ENCODE measurements at places on chromosomes 5 and 9.
A peak's percentile ranks its signal among the peaks of the same experiment; 100 is the strongest.

DNA sequence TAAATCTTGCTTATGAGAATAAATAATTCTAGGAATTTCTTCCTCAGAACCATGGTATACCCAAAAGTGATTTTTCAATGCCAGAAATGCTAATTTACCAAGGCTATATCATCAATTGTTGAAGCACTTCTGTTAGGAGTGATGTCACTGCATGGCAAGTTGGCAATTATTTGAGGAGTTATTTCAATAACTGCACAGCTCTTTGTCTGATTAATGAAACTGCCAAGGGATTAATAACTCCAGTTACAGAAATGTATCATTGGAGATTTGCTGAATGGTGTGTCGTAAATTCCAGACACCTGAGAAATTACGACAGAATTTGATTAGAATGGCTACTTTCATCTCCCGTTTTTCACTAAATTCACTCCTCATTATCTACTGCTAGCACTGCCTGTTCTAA, 182.6 kb upstream of the TYRP1 start:
- DNase-seq = no peak

DNA sequence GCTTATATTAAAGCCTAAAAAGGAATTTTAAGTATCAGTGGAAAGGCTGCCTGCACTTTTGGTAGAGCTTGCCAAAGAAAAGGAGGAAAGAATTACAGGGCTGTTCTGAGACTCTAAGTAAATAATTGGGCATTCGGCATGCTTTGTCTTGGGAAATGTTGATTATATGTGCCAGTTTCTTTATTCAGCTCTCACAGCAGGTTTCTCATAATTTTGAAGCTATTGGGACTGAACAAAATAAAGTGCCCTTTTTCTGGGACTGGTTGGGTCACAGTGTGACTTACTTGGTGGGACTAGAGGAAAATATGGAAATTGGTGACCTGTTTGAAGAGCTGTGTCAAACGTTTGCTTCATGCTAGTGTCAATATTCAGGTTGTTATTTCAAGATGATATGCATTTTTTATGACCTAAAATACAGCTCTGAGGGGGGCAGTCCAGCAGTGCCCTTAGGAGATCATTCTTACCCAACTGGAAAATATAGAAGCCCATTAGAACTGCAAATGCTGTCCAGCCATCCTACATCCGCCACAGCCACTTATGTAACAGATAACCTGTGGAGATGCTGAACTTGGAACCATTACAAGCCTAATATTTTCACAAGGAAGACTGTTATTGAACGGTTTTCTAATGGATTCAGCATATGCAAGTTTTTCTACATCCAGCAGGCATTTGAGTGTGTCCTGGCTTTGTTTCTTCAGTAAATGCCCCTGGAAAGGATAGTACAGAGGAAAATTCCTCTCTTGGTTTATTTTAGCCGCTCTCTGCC, 122.4 kb downstream of the SNCAIP start:
- DNase-seq = no peak

DNA sequence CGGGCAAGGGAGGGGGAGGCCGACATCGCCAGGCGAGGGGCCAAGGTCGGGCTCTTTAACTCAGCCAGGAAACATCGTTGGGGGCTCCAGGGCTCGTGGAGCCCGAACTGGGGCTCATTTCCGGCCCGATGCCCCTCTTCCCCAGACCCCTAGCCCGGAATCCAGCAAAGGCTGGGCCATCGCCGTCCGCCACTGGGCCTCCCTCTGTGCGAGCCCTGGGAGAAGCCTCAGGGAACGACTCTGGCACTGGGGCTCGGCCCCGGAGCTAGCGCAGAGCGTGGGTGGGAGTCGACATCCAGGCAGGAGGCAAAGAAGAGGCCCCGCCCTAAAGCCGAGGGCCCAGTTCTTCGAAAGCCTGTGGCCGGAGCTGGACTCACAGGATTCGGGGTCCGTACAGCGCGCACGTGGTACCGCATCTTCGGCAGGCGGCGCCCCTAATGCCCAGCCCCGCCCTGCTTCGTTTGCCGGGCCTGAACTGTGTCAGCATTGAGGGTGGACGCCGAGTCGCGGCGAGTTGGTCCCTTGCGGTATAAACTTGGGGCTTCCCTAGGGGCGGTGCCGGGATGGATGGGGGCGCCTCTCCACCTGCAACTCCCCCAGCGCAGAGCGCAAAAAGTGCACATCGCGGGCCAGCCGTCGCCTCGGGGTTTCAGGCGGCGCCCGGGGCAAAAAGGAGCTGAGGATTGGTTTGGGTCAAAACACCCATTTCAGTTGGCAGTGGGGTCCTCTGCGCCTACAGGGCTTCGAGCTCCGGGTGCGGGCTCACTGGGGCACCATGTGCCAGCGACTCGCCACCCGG, 3.6 kb upstream of the PAX5 start:
- DNase-seq = no peak

GRCh38 chr9:116656501-116656971, 30.6 kb upstream of the TRIM32 start:
- DNase-seq = no peak

DNA sequence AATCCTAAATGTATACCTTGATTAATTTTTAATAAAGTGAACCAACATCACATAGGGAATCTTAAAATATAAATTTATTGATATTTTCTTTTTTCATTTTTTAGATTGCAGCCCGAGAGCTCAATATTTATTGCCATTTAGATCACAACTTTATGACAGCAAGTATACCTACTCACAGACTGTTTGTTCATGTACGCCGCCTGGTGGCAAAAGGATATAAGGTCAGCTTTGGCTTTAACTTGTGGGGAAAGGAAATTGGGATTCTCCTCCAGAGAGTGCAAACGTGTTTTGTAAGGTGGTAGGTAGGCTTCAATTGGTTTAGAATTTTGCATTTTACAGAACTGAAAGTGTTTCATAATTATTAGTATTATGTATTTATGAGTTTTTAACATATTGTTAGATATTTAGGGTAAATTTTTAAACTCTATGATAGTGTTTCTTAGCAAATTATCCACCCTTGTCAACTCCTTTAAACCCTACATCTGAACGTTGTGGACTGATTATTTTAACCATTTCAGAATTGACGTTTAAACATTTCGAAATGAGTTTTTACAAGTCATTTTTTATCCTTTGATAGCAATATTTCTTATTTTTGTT, 17.5 kb upstream of the DHFR start:
- DNase-seq = peak; percentile 68

DNA sequence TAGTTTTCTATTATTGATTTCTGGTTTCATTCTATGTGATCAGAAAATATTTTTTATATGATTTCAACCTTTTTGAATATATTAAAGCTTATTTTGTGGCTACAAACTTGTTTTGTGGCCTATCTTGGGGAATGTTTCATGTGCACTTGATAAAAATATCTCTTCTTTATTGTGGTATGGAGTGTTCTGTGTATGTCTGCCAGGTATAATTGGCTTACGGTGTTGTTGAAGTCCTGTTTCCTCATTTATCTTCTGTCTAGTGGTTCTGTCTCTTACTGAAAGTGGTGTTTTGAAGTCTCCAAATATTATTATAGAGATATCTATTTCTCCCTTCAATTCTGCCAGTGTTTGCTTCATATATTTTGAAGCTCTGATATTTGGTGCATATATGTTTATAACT, 9.6 kb downstream of the CARD19 start:
- DNase-seq = no peak

DNA sequence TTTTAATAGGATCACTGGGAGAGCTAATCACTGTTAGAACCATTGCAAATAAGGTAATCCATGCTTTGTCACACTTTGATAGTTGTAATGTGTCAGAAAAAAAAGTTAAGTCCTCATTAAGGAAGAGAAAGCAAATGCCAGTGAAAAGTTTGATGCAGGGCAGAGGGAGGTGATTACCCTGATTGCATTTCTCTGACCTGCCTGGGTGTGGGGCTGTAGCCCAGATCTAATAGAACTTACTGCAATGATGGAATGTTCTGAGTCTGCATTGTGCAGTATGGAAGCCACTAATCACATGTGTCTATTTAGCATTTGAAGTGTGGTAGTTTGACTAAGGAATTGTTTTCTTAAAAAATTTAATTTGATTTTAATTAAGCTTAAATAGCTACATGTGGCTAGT, 202.7 kb downstream of the ATP10B start:
- DNase-seq = no peak

DNA sequence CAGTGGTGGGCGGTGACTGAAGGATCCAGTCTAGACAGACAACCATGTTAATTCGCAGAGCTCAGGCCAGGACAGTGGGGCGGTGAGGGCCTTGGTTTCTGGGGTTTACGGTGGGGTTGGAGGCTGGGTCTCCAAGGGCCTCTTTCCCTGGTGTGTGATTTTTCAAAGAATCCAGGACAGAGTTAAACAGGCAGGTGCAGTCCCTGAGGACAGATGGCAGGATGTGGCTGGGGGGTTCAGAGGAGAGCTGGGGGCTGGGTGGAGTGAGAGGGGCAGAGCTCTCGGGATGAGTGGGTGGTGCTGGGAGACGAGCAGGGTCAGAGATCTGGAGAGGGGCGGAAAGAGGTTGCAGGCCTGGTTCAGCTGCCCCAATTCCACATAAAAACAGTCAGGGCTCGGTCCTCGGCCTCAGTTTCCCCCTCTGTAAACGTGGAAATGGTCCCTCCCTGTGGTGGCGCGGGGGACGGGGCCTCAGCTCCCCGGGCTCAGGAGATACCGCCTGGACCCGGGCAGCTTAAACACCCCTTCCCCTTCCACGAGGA, 145.9 kb downstream of the GAPVD1 start:
- no peak for DNase-seq

GRCh38 chr9:115276621-115277020, 158.7 kb upstream of the TNC start:
- no peak for DNase-seq

GRCh38 chr5:32708949-32709348, 2.2 kb upstream of the NPR3 start:
- no peak for DNase-seq

DNA sequence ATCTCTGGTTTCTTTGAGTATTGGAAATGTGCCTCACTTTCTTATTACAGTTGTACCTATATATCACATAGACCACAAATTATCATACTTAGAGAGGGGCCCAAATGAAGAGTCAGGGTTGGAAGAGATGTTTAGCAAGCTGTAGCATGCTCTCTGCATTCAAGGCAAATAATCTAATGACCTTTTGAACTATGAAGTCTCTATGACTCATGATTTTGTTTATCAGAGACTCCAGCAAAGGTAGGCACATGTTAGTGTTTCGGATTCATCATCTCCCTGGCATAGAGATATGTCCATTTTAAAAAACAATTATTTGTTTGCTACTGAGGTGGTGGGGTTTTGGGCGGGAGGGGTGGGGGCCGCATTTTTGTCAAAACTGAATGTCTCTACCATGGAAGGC, 2000.1 kb downstream of the EFNA5 start:
- no peak for DNase-seq

DNA sequence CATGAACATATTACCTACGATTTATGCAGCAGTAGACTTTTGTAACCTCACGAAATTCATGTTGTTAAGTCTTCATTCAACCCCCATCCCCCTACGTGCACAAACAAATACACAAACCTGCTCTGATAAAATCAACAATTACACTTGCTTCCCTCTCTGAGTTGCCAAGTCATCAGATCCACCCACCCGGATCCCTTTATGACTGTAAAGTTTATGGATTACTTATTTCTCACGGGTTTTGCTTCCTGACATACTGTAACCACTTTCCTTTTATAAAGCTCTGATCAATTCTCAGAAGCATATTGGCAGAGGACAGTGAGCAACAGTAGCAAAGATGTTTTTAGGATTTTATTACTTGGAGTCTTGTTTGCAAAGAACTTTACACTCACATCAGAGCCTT, 70.5 kb downstream of the MLLT3 start:
- no peak for DNase-seq

DNA sequence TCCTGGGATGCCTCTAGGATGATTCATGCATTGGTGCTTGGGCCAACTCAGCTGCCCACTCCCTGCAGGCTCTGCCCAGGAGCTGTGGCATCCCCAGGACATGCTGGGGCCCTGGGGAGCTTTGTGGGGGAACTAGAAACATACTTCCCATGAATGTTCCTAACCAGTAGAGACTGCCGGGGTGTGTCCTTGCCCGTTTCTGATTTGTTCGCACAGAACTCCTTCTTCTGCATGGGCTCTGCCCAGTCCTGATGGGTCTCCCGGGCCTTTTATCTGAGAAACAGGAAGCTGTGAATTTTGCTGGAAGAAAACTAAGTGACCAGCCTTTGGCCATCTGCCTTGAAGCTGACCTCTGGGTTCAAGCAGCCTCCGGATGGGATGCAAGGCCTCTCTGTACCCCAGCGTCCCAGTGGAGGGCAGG, 71.6 kb upstream of the RNU6ATAC start:
- DNase-seq = no peak

DNA sequence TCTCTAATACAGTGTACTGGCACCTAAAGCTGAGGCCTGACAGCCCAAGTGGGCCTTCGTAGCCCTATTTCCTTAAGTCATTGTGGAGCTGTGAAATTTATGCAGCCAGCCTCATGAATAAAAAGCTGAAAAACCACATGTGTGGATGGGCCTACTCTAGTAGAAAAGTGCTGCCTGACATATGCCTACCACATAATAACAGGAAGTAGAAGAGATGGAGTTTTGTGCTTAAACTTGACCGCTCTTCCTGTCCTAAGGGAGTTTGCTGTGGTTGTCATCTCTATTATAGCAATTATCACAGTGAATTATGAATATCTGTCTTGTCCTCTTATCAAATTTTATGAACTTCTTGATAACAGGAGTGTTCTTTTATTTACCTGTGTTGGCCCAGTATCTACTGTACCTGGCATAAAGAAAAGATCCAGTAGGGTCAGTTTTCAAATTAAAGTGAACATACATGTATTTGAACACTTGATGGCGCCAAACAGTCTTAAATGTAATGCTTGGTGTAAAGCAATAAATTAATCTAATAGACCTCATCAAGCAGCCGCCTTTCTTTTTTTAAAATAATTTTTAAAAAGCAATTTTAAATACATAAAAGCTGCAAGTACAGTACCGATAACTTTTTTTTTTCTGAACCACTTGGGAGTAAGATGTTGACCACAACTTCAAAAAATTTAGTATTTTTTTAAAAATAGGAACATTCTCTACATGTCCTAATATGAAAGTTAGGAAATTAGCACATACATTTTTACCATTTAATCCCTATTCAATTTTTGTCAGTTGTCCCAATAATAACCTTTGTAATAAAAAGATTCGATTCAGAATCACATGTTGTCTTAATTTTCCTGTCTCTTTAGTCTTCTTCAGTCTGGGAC, 51.0 kb downstream of the FKTN start:
- peak; percentile 48 for DNase-seq

GRCh38 chr9:96089452-96090085, 212.4 kb downstream of the HSD17B3 start:
- no peak for DNase-seq

- DNase-seq = no peak
These were observed 206.0 kb downstream of the SGCD start for GRCh38 chr5:156532921-156533320.

GRCh38 chr5:123398058-123398733, 25.0 kb downstream of the CEP120 start:
- DNase-seq = no peak

- DNase-seq = no peak
These were observed 591.2 kb downstream of the TLR4 start for GRCh38 chr9:118295413-118295812.

- peak; percentile 33 for DNase-seq
These were observed 29.3 kb downstream of the CDHR2 start for GRCh38 chr5:176578391-176578808.

GRCh38 chr5:168207450-168208029, 83.9 kb upstream of the WWC1 start:
- no peak for DNase-seq
